ENCODE measurements at places on chromosomes 2 and 18.

- DNase-seq = peak; percentile 18
These were observed at the start of the genes COL4A3 and COL4A4 for GRCh38 chr2:227163998-227164762. Gene COL4A3 (plus strand): TSS chr2:227164624. CDS start chr2:227164727, 103 bp downstream. Gene COL4A4 (minus strand): TSS chr2:227164205. CDS start chr2:227147483, 16,722 bp downstream.

GRCh38 chr2:173099804-173100203 lies 24.2 kb downstream of the MAP3K20 start:
- no peak for DNase-seq

DNA sequence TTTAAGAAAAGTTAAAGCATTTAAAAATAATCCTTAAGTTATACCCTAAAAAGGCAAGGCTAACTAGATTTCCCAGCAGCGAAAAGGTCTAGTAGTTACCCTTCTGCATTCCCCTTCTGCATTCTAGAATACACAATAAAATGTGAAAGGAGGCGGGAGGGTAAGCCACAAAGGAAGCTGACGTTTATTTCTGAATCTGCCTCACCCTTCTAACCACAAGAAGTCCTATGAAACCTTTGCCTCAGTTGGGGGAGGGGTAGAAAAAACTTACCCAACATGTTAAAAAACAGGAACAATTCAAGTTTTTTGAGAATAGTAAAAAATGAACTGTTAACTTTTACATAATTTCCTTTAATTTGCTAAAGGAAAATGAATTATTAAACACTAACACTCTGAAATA lies 11.3 kb downstream of the STK17B start:
- DNase-seq = peak; percentile 90

DNA sequence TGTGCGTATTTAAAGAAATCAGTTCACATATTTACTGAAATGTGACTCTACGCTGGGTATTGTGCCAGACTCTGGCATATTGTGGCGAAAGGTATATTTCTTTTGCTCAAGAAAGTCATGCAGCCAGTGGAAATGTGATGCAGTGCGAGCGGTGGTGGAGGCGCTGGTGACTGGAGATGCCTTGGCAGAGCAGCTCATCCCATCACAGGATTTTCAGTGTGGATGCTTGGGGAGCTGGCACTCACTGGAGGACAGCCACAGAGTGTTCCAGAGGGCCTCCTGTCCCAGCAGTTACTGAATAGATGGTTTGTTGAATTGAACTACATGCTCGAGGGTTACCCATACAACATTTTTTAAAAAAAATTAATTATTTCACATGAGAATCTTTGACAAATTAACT lies 117.6 kb downstream of the ZNF407 start:
- DNase-seq = no peak

DNA sequence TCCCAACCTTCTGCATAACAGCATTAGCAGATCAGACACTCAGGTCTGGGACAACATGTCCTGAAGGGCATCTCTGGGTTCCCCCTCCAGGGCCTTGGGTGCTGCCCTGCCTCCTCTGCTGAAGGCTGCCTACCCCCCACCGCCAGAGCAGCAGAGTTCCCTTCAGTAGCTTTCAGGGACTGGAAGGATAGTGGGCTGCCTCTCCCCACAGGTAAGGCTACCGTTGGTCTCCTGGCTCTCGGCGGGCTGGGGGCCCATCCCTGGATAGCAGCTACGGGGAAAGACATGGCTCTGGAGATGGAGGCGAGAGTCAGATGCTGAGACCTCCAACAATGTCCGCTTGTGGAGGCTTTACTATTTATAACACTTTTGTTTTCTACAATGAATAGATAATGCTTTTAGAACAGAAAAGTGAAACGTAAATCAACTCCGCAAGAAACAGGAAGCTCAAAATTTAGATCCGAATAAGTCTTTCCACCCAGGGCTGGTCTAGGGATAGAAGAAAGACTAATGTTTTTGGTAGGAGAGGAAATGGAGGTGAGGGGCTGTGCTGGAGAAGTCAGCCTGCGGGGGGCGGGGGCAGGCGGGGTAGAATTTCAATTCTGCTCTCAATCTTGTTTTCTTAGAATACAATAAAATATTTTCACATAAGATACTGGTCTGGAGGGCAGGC lies 58.4 kb downstream of the ARL4C start:
- DNase-seq = no peak

GRCh38 chr2:127482031-127482430 lies 44.3 kb downstream of the IWS1 start:
- DNase-seq = no peak

- no peak for DNase-seq
These were observed 333.8 kb upstream of the TNP1 start for GRCh38 chr2:217193431-217194340.

GRCh38 chr18:4960578-4960977 lies 236.5 kb downstream of the AKAIN1 start:
- no peak for DNase-seq

GRCh38 chr2:99399063-99399462 lies 61.9 kb downstream of the EIF5B start:
- DNase-seq = no peak

- no peak for DNase-seq
These were observed 86.8 kb downstream of the CLIP4 start for GRCh38 chr2:29201979-29202378.

- peak; percentile 57 for DNase-seq
These were observed 93.9 kb downstream of the FARSB start for GRCh38 chr2:222561817-222562645.

GRCh38 chr2:70962885-70963878 lies 15.2 kb upstream of the ANKRD53 start:
- no peak for DNase-seq

DNA sequence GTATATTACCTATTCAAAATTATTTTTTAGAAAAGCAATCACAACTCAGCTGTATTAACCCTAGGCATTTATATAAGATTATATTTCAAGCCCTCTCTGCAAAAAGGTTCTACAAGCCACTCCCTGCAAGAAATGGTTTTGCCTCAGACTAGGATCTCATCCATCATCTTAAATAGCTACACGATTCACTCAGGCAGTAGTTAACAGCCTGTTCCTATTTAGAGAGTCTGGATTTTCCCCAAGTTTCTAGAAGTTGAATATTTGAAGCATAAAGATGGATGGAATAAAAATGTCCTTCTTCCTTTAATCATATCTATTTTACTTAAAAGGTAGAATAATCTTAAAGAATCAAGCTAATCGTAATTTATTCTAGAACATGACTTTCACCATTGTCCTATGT lies 167.1 kb upstream of the STK17B start:
- peak; percentile 56 for DNase-seq

DNA sequence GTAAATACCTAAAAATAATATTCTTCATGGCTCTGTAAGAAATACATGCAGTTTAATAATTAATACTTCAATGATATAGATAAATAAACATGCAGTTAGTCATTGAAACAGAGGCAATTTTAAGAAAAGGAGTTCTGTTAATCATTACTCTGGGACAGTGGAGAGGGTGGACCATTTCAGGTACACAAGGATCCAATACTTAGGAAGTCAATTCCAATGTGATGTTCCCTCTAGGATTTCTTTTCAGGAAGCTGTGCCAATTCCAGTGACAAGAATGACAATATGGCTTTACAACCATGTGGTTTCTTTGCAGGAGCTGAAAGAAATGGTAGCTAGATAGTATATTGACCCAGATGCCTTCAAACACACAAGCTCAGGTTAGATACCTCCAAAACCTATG lies 175.8 kb upstream of the NETO1 start:
- no peak for DNase-seq

- DNase-seq = no peak
These were observed 271.1 kb upstream of the CDH19 start for GRCh38 chr18:66874812-66875474.

GRCh38 chr2:224545884-224546644 lies 39.1 kb downstream of the CUL3 start:
- DNase-seq = peak; percentile 53

GRCh38 chr2:237503201-237503600 lies 16.1 kb downstream of the MLPH start:
- DNase-seq = no peak

DNA sequence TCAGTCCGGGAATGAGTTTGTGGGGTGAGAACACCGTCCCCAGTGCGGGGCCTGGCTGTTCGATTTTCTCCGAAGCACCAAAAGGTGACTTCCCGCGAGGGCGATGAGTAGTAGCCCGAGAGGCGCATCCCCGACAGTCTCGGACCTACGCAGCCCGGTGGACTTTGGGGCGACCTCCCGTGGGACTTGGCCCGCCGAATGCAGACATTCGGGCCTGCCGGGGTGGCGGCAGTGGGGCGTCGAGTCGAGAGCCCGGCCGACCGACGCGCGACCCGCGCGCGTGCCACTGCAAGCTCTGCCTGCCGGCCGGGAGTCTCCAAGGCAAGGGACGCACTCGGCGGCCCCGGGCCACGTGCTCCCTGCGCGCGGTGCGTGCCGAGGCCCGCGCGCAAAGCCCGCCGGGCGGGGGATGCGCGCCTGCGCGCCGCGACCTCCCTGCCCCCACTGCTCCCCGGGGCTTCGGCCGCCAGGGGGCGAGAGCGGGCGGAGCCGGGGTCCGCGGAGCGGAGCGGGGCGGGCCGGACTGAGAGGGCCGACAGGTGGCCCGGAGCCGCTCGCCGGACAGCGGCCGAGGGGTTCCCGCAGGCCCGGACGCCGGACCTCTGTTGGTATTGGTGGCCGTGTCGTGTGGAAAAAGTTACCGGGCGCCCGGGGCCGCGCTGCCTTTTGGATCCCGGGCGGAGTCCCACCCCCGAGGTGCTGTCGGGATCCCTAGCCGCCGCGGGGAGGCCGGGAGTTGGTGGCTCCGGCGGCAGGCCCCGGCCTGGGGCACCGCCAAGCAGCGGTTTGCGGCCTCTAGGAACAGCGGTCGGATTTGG lies 1.9 kb downstream of the PTMA start:
- peak; percentile 75 for DNase-seq

- peak; percentile 80 for DNase-seq
These were observed 103.4 kb downstream of the SEPTIN10 start for GRCh38 chr2:109510136-109511028.

DNA sequence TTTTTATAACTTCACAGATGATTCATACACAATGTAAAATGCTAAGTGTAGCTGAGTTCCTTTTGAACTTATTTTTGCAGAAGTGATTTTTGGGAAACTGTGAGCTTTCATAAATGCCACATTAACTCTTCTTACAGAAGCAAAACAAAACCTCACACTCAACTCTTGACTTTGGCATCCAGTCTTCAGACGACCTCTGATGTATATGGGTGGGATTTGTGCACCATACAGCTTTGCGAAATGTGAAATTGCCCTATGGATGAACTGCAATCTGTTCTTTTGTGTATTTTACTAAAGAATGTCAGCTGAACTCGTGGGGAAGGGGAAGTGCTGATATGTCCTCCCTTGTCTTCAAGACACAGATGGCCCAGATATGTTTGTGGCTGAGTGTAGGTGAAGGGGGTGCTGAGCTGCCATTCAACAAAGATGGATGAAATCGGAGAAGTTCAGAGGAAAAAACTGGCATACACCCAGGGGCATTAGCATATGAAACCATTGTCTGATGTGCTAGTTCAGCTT lies 218.3 kb downstream of the PTGR3 start:
- no peak for DNase-seq

- no peak for DNase-seq
These were observed 3.7 kb upstream of the MEIS1 start for GRCh38 chr2:66431274-66431642.

- peak; percentile 60 for DNase-seq
These were observed 14.8 kb upstream of the IMP4 start for GRCh38 chr2:130327703-130328527.

DNA sequence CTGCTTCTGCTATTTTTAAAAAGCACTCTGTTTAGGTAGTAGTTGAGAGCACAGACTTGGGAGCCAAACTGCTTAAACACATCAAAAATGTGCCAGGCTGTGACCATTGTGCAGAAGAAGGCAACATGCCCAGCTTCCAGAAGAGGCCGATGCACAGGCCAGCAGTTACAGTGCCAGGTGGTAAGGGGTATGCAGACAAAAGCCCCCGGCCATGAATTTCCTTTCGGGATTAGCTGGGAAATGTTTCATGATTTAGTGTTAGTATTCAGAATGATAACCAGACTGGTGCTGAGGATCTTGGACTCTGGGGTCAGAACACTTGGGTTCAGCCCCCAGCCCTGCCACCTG lies 40.0 kb upstream of the ATG16L1 start:
- no peak for DNase-seq

GRCh38 chr2:233497692-233498091 lies 68.9 kb downstream of the USP40 start:
- no peak for DNase-seq

GRCh38 chr2:43075054-43075593 lies 151.3 kb downstream of the ZFP36L2 start:
- DNase-seq = peak; percentile 98

DNA sequence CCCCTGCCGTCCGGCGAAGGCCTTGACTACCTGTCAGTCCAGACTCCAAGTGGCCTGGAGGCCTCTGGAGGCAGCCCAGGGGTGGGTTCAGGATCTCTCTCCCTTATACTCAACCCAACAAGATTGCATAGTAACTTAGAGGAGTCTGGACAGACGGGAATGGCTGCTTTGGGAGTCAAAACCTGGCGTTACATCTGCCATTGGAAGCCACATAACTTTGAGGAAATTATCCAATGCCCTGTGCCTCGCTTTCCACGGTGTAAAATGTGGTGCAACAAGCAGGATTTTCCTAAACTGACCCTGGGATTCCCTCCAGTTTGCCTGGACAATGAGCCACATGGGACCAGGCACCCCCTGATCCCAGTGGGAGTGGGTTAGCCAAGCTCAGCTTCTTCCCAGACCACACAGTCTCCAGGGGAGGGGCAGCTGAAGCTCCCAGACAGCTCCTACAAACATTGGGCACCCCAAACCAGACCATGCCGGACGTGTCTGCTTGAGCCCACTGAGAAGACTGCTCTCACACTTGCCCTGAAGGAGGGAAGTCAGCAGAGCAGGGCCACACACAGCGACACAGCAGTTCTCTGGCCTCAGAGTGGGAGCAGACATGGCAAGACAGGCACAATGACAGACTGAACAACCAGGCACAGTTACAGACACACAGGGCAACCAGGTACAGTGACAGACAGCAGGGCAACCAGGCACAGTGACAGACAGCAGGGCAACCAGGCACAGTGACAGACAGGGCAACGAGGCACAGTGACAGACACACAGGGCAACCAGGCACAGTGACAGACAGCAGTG lies 65.6 kb upstream of the RAB6C start:
- no peak for DNase-seq

GRCh38 chr2:157361526-157361925 lies 35.9 kb upstream of the ERMN start:
- no peak for DNase-seq

DNA sequence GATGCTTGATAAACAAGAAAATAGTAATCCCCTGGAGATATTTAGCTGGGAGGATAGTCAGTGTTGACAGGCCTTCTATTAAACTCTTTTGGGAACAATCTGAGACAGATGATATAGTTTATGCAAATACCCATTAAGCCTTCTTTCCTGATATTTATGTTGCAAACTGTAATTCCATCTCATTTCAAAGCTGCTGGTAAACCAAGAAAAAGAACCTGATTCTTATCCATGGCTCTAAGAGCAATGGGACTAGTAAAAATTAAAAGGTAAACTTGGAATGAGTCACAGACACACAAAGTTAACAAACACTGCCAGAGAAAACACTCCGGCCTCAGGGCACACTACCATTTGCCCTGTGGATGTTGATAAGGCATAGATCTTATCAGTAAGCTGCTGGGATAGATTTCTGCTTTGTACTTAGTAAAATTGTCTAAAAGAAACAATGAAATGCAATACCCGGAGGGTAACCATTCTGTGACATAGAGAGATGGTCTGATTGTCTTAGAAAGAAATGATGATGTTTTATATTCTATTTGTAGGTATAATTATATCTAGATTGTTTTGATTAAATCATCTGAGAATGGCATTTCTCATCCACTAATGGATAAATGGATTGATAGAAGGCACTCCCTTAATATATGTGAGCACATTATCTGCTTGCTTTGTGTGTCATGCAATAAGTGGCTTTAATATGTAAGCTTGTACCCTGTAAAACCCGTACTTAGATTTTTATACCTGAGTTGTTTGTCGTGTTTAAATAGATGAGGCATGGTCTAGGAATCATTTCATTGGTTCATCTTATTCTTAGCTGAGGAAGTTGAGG lies 13.2 kb downstream of the GALR1 start:
- DNase-seq = no peak
